ELF-1 (cell line): ENCODE measurements at places on chromosomes 7 and 10.

- peak; percentile 18 for DNase-seq
Observed at GRCh38 chr7:140992422-140992821, 22.3 kb downstream of the MRPS33 start.

GRCh38 chr10:43698156-43698555 is 49.5 kb upstream of the ZNF32 start:
- DNase-seq = no peak

- DNase-seq = no peak
Observed at GRCh38 chr10:125377368-125377767, 217.0 kb upstream of the CTBP2 start.

DNA sequence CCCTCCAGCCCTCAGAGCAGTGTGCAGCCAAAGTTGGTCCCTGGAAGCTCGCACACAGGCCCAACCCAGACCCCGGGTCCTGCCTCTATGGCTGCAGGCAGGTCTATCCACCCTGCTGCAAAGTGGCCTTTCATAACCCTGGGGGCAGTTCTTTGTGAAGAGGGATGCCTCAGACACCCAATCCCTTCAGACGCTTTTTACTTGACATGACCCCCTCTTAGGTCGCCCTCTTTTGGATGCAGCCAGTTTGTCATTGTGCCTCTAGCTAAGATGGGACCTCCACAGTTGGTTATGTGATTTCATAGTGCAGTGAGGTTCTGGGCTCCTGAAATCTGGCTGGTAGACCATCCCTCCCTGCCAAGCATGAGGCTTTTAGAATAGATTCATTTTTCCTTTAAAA is 27.3 kb downstream of the SMKR1 start:
- no peak for DNase-seq

DNA sequence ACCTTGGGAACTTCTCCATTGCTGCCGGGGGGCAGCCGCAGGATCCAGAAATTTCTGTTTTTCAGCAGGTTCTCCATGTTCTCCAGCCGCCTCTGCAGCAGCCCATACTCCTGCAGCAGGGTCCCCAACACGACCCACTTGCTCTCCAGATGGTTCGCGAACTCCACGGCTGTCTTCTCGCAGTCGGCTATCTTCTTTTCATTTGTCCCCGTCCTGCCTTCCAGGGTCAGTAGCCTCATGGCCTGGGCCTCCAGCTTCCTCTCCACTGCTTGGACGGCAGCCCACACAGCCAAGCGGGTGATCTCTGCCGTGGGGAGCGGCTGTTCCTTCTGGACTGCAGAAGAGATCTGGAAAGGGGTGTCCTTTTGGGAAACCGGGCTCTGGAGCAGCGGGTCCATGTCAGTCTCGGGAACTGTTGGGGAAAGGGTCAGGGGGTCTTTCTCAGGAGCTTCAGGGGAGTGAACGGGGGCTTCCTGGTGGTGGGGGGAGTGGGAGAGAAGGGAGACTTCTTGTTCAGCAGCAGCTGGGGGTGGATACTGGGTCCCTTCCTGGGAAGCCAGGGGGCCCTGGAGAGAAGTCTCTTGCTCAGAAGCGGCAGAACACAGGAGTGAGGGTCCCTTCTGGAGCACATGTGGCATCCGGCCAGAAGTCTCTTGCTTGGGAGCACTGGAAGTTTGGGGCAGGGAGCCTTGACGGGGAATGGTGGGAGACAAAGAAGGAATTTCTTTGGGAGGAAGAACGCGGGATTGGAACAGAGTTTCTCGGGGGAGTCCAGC is 5.5 kb downstream of the ZNF777 start:
- no peak for DNase-seq

GRCh38 chr7:66741-67140 is 125.6 kb upstream of the FAM20C start:
- DNase-seq = no peak

DNA sequence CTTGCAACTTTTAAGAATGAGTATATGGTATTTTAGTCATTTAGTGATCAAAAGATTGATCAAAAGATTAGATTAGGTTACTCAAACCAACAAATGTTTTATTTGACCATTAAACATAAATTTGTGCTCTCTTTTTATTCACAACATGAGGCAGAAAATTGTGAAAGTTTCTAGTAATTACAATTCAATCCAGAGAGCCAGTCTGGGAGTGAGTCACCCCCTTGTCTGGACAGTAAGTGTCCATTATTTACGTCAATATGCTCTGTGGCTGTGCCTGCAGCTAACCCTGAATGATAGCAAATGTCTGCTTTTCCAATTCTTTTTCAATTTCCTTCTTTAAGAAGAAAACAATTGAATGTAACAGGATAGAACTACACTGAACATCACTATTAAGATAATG is 27.9 kb downstream of the GNG11 start:
- no peak for DNase-seq

DNA sequence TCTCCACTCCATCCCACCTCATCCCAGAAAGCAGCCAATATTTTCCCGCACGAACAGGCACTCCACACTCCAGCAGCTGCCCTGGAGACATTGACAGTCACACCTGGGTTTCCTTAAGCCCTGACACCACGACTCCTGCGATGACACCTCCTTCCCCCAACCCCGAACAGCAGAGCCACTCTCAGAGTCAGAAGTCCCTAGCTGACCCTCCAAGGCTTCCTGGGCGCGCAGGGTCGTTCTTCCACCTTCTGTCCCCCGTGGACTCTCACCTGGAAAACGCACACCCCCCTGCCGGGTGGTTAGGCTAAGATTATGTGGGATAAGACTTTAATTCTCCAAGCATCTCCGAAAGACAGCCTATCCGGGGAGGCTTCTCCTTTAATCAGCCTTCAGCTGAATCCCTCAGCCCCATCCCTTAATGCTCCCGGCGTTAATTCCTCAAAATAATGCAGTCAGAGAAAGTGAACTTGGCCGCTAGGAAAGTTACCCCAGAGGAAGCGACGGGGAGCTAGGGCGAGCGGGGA is 1.1 kb downstream of the DENND11 start:
- DNase-seq = peak; percentile 25

DNA sequence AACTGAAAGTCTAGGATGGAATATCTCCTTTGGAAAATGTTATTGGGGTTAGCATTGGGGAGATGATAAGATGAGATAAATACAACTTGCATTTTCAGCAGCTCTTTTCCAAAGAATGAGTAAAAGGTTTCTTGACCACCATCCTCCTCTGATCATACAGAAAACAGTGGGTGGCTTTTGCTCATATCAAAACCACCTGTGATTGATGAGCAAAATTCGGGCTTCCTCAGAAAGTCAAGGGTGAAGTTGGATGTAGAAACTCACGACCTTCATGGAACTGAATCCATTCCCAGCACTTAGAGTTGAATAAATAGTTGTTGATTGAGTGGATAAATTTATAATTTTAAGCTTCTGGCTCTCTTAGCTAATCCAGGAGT is 158.4 kb downstream of the DNAJB6 start:
- DNase-seq = no peak

DNA sequence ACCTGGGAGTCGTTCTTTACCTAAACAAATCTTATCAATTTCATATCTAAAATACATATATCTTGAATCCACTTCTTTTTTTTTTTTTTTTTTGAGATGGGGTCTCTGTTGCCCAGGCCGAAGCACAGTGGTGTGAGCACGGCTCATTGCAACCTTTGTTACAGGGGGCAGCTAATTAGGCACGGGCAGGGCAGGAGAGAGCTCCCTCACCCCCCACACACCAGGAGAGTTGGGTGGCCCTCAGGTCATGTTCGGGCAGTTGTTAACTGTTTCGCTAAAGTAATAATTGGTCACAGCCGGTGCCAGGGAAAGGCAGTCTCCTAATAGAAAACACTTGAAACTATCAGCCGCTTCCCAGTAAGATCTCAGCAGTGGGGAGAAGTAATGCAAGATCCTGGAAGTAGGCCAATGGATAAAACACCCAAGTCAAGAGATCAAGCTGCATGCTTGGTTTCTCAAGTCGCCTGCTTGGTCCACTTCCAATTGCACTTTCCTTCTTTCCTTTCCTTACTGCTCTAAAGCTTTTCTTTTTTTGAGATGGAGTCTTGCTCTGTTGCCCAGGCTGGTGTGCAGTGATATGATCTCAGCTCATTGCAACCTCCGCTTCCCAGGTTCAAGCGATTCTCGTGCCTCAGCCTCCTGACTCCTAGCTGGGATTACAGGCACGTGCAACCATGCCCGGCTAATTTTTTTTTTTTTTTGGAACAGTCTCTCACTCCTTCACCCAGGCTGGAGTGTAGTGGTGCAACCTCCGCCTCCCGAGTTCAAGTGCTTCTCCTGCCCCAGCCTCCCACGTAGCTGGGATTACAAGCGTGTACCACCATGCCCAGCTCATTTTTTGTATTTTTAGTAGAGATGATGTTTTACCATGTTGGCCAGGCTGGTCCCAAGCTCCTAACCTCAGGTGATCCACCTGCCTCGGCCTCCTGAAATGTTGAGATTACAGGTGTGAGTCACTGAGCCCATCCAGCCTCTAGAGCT is 21.3 kb upstream of the EFCAB10 start:
- no peak for DNase-seq

DNA sequence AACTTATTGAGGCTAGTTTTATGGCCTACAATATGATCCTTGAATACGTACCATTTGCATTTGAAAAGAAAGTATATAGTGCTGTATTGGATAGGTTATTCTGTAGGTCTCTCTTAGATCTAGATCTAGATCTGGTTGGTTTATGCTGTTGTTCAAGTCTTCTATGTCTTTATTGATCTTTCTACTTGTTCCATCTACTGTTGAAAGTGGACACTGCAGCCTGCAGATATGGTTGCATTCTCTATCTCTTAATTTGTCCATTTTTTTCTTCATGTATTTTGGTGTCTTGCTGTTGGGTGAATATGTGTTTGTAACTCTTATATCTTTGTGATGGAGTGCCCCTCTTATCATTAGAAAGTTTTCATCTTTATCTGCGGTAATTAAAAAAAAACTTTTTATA is 139.4 kb upstream of the PCDH15 start:
- DNase-seq = no peak

GRCh38 chr7:98358706-98359105 is 42.2 kb downstream of the BAIAP2L1 start:
- no peak for DNase-seq

DNA sequence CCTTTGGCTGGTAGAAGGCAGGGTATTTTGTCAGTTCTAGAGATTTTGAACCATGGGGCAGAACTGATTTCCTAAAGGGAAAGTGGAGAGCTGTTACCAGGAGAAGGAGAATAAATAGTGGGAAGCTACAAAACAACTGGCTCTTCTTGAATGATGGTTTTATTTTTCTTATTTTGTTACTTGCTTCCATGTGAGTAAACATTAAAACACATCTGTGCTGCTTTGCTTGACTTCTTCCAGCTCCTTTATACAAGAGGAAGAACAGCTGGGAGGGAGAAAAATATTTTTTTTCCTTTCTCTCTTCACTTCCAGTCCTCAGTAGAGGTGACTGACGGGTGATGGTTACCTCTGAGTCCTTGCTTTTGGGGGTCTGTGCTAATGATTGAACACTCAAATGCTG is 30.0 kb upstream of the SYPL1 start:
- DNase-seq = no peak

- peak; percentile 39 for DNase-seq
Observed at GRCh38 chr10:35300063-35300699, 36.1 kb upstream of the CCNY start.

DNA sequence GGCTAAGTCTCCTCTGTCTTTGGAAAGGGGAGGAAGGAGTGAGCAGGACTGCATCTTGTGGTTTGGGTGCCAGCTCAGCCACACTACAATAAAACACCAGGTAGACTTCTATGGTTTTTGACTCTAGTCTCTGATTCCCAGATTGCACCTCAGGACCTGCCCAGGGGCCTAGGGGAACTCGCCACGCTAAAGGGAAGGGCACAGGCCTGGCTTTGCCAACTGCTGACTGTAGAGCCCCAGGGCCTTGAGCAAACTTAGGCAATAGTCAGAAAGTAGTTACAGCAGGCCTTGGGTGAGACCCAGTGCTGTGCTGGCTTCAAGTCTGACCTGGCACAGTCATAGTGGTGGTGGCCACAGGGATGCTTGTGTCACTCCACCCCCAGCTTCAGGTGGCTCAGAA is 24.2 kb upstream of the PRR15 start:
- no peak for DNase-seq

- DNase-seq = no peak
Observed at GRCh38 chr10:58384095-58384494, 1.1 kb upstream of the TFAM start.

- DNase-seq = no peak
Observed at GRCh38 chr7:101216001-101216859, 1.2 kb downstream of the PLOD3 start.

DNA sequence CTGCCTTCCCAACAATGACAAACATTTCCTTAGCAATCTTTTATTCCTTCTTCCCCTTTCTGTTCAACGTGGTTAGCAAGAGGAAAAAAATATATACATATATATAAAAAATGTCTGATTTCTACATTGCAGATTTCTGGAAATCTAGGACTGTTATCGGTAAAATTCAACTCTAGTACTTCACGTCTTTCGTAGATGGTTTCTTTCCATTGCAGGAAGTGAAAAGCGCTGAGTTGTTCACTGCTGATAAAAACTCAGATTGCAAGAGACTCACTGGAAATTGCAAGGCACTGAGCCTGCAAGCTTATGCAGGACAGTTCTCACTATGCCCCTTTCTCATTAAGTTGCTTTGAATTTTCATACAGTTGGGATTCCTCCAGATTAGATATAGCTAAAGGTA is 23.9 kb downstream of the KIN start:
- no peak for DNase-seq

- no peak for DNase-seq
Observed at GRCh38 chr10:19154375-19154774, 105.8 kb downstream of the MALRD1 start.

DNA sequence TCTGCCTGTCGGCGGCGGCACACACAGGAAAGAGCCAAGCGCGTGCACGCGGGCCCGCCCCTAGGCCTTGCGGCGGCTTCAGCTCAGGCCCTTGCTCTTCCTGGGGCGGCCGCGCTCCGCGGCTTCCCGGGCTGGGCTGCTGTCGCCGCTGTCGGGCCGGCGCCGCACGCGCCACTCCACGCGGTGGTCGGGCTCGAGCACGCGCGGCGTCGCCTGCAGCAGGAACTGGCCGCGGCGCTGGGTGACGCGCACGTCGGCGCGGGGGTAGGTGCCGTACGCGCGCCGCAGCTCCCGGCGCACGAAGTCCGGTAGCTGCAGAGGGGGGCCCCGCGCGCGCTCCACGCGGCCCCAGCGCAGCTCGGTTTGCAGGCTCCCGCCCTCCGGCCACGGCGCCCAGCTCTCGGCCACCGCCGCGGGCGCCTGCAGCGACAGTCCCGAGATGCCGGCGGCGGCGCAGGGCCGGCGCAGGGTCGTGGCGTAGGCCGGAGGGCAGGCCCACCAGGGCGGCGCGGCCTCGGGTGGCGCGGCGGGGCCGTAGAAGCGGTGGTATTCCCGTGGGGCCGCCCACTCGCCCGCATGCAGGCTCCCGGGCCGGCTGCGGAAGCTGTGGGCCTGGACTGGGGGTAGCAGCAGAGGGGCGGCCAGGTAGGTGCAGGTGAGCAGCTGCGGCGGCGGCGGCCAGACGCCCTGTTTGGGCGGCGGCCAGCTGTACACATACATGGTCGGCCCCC is 804 bp downstream of the C10orf95 start:
- DNase-seq = peak; percentile 76

- no peak for DNase-seq
Observed at GRCh38 chr7:91551377-91552175, 287.3 kb downstream of the FZD1 start.

GRCh38 chr7:82416402-82416801 is 27.2 kb downstream of the CACNA2D1 start:
- no peak for DNase-seq
